Central memory CD8-positive, alpha-beta T cell (primary cell): ENCODE measurements at places on chromosomes 11 and 22.

GRCh38 chr11:122853971-122854446 is 15.7 kb downstream of the CRTAM start:
- H3K27ac ChIP-seq: peak overlapping the region; percentile 97
- peaks cover 54% of the 10 kb centered on the region for H3K4me1 ChIP-seq
- no peak overlapping the region for H3K4me3 ChIP-seq
- H3K36me3 ChIP-seq: peaks cover 77% of the 10 kb centered on the region

GRCh38 chr11:123484448-123484847 is 54.4 kb downstream of the GRAMD1B start:
- peaks cover 3% of the 10 kb centered on the region for H3K36me3 ChIP-seq
- H3K4me1 ChIP-seq: peaks cover 23% of the 10 kb centered on the region
- no peak overlapping the region for H3K4me3 ChIP-seq
- no peaks in the 10 kb centered on the region for H3K27me3 ChIP-seq
- no peak overlapping the region for H3K27ac ChIP-seq
- no peak for DNase-seq

DNA sequence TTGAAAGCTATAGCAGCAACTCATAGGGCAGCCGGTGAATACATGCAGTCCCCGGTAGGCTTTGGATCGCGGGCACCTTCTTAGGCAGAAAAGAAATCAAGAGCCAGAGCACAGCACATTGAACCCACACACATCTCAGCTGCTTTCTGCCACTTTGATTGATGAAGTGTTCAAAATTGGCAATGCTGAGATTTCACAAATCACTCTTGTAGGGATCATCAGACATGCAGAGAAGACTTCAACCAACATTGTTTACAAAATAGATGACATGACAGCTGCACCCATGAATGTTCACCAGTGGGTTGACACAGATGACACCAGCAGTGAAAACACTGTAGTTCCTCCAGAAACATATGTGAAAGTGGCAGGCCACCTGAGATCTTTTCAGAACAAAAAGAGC is 350.2 kb upstream of the ARHGAP42 start:
- DNase-seq: no peak
- no peak overlapping the region for H3K4me3 ChIP-seq
- no peaks in the 10 kb centered on the region for H3K4me1 ChIP-seq
- no peaks in the 10 kb centered on the region for H3K36me3 ChIP-seq
- no peaks in the 10 kb centered on the region for H3K27me3 ChIP-seq

DNA sequence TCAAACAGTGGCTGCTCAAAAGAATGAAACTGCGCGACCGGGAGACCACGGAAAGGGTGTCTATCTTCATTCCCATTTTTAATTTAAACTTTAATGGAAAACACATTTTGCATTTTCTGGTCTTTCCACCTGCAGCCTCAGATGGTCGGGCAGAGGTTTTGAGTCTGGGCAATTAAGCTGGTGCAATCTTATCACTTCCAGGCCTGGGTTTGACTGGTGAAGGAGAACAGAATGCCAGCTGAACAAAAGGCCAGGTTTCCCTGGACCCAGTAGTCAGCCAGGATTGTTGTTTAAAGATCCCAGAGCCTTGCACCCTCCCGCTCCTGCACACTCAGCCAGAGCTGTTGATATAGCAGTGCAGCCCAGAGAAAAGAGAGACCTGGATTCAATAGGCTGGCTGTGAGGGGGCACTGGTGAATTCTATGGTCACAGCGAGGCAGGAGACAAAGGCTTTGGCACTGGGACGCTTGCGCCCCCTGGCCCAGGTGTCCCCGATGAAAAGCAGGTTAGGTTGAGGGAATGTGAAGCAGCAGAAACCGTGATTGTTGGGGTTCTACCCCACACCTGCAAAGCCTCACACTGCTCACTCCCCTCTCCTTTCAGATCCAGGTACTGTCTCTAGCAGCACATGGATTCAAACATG is 83.6 kb downstream of the FLI1 start:
- peak overlapping the region; percentile 87 for H3K27ac ChIP-seq
- H3K36me3 ChIP-seq: peaks cover 66% of the 10 kb centered on the region
- H3K4me3 ChIP-seq: no peak overlapping the region
- DNase-seq: no peak

DNA sequence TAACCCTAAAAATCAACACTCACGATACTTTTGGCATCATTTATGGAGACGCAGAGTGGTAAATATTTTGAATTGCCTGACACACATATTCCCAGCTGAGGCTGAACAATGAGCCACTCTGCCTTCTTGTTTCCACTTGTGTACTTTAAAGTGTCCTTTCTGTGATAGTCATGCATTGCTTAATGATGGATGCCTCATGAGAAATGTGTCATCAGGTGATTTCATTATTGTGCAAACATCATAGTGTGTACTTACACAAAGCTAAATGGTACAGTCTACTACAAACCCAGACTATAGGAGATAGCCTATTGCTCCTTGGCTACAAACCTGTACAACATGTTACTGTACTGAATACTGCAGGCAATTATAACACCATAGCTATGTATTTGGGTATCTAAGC is 44.2 kb downstream of the MRE11 start:
- H3K27me3 ChIP-seq: no peaks in the 10 kb centered on the region
- peaks cover 20% of the 10 kb centered on the region for H3K36me3 ChIP-seq
- no peaks in the 10 kb centered on the region for H3K4me1 ChIP-seq

GRCh38 chr11:117473481-117474091 is 145.9 kb downstream of the CEP164 start:
- H3K27ac ChIP-seq: no peak overlapping the region
- no peaks in the 10 kb centered on the region for H3K4me1 ChIP-seq
- H3K4me3 ChIP-seq: no peak overlapping the region
- H3K36me3 ChIP-seq: no peaks in the 10 kb centered on the region
- DNase-seq: no peak

- no peak for DNase-seq
- no peaks in the 10 kb centered on the region for H3K27me3 ChIP-seq
- H3K4me3 ChIP-seq: peak overlapping the region; percentile 69
- peaks cover 44% of the 10 kb centered on the region for H3K4me1 ChIP-seq
- H3K36me3 ChIP-seq: peaks cover 12% of the 10 kb centered on the region
These were observed 2.3 kb upstream of the RAD9A start for GRCh38 chr11:67389477-67389876.

DNA sequence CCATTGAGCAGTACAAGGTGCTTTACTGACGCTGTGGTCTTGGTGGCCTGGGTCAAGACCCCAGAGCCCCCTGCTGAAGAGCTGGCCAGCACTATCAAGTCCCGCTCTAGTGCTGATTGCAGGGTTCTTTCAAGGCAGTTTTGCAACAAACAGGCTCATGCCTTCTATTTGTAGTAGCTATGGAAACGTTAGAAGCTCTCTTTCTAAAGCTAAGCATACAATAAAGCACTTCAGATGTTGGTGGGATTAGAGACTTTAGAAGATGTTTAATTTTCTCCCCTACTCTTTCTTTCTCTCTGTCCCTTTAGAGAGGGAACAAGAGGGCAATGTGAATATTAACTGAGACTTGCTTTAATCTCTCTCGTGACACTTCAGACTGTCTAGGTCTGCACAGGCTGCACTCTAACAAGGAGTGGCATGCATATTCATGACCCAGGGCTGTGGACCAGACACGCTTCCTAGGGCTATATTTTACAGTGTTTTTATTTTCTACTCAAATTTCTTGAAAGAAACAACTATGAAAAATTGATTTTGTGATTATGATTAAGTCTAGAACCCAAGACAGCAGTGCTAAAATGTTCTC is 138.6 kb downstream of the WNT7B start:
- DNase-seq: no peak
- peaks cover 5% of the 10 kb centered on the region for H3K4me1 ChIP-seq
- H3K4me3 ChIP-seq: no peak overlapping the region
- H3K36me3 ChIP-seq: peaks cover 9% of the 10 kb centered on the region
- no peak overlapping the region for H3K27ac ChIP-seq

- H3K4me3 ChIP-seq: no peak overlapping the region
- peaks cover 1% of the 10 kb centered on the region for H3K36me3 ChIP-seq
- H3K27me3 ChIP-seq: peaks cover 68% of the 10 kb centered on the region
These were observed 126.7 kb upstream of the B3GAT1 start for GRCh38 chr11:134538742-134539141.

DNA sequence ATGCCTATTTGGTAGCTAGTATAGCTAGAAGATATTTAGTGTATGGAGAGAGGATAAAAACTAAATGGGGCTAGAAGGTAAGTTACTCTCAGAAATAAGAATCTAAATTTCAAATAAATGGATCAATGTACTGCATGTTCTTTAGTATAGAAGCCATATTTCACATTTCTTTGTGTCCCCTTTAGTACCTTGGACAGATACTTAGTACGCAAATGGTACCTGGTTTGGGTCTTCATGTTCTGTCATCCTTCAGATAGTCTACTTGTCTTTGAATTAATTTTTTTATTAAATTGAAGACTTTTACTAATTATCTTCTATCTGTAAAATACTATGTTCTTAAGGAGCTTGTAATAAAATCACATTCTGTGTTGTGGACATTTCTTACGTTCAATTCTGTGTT is 26.3 kb upstream of the RBMXL2 start:
- no peaks in the 10 kb centered on the region for H3K27me3 ChIP-seq
- H3K36me3 ChIP-seq: no peaks in the 10 kb centered on the region
- no peak overlapping the region for H3K4me3 ChIP-seq
- no peak overlapping the region for H3K27ac ChIP-seq
- no peak for DNase-seq
- H3K4me1 ChIP-seq: no peaks in the 10 kb centered on the region
